HCEC 1CT (cell line): ENCODE measurements at places on chromosomes 12 and 14.

GRCh38 chr12:26274441-26275312 is 79.3 kb downstream of the SSPN start:
- DNase-seq: peak; percentile 99

GRCh38 chr14:58625438-58625837 is 12.3 kb upstream of the DACT1 start:
- DNase-seq: no peak

- peak; percentile 50 for DNase-seq
These were observed 140.0 kb downstream of the DAD1 start for GRCh38 chr14:22448905-22449599.

GRCh38 chr12:74401966-74402365 is 135.7 kb upstream of the ATXN7L3B start:
- no peak for DNase-seq

DNA sequence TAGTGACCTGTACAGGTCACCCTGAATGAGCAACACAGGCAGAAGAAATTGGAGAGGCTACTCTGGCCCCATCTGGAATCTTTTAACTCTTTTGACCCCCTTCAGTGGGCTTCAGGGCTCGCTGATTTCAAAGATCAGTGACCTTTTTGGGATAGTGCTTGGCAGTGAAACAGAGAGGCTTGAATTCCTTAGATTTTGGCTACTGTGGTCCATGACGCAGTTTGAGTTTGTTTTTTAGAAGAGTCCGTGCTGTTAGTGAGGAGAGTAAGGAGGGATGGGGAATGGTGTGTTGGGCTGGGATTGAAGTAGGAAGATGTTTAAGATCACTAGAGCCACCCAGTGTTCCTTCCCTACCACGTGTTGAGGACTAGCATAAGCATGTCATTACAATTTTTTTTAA is 16.5 kb downstream of the TMEM30B start:
- no peak for DNase-seq

GRCh38 chr12:38906482-38907200 is 1.2 kb upstream of the CPNE8 start:
- DNase-seq: peak; percentile 84

GRCh38 chr14:101037021-101037817 is 133.7 kb upstream of the RTL1 start:
- no peak for DNase-seq

DNA sequence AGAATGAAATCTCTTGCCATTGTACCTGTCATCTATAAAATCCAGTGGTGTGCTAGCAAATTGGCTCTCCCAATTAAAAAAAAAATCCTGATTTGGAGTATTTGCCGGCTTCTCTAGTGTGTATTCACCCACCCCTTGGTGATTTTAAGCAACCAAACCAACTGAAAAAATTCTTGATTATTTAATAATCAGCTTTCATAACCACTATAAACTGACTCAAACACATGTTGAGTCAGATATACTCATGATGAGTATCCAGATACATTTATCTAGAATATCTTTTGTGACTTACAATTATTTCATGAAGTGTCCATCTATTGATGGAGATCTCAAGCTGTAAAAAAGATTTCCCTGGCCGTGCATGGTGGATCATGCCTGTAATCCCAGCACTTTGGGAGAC is 205.4 kb downstream of the RASSF9 start:
- peak; percentile 32 for DNase-seq

DNA sequence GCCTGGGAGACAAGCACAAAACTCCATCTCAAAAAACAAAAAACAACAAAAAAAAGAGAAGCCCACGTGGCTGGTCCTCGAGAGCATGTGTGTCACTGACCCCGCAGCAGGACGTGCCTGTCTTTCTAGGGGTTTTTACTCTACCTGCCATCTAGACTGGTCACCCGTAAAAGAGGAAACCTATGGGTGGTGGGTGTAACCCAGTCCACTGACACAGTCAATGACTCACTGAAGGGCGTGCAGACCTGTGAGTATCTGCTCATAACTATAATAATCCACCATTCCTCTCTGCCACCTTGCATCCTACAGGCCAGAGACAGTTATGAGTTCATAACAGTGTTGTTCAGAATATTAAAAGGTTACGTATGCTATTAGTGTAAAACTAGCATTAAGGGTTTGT is 4.6 kb downstream of the GOLGA3 start:
- no peak for DNase-seq

GRCh38 chr12:100279607-100280244 is 12.7 kb downstream of the SCYL2 start:
- DNase-seq: no peak

DNA sequence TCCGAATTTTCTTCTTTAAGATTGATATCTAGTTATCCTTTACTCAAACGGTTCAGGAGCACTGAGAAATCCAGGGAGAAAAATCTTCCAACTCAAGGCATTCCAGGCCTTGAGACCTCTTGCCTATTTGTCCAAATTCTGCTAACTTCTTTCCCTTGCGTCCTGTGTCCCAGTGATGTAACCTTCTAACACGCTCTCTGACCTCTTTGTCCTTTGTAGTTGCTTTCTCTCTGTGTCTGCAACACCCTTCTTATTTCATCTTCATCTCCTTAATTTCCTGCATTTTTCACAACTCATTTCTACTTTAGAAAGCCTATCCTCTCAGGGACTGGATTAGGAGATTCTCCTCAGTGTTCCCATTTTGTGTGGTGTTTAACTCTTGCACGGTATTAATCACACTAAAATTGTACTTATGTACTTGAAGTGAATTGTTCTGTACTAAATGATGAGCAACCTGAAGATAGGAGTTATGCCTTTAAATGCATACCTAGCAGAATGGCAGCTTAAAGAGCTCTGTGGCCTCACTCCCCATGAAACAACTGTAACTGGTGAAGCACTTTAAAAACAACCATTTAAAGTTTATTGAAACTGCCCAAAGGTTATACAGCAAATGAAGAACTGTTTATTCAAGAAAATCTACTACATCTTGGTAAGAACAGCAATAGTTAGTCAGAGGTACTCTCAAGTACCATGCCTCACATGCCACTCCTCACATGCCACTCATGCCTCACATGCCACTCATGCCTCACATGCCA is 7.4 kb upstream of the SNAPC1 start:
- no peak for DNase-seq

- DNase-seq: no peak
These were observed 36.9 kb upstream of the KCNH3 start for GRCh38 chr12:49501895-49502294.

- peak; percentile 18 for DNase-seq
These were observed 787 bp downstream of the ACAD10 start for GRCh38 chr12:111686574-111687105.
